ENCODE measurements at places on chromosomes 6 and 20.
A peak's percentile ranks its signal among the peaks of the same experiment; 100 is the strongest.

GRCh38 chr20:50574108-50574507 lies 63.9 kb downstream of the PTPN1 start:
- no peak for DNase-seq

- DNase-seq, result no peak
Observed at GRCh38 chr6:36178544-36178943, 18.0 kb upstream of the BRPF3 start.

DNA sequence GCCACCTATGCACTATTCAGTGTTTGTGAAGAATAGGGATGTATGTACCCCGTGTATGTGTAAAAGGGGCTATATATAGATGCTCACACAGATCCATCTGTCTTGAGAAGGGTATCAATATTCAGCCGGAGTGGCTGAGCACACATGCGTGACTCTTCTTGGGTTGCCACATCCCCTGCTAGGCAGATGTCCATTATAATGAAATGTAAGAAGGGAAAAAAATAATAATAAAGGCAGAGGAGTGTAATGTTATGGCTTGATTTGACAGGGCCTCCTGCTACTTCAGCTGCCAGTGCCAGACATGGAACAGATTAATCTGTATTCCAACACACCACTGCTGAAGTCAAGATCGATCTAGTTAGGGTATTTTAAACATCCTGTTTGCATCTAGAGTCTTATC lies 74.2 kb upstream of the VSTM2L start:
- DNase-seq, result no peak

- DNase-seq, result no peak
Observed at GRCh38 chr6:36025260-36025931, 955 bp upstream of the SLC26A8 start.

DNA sequence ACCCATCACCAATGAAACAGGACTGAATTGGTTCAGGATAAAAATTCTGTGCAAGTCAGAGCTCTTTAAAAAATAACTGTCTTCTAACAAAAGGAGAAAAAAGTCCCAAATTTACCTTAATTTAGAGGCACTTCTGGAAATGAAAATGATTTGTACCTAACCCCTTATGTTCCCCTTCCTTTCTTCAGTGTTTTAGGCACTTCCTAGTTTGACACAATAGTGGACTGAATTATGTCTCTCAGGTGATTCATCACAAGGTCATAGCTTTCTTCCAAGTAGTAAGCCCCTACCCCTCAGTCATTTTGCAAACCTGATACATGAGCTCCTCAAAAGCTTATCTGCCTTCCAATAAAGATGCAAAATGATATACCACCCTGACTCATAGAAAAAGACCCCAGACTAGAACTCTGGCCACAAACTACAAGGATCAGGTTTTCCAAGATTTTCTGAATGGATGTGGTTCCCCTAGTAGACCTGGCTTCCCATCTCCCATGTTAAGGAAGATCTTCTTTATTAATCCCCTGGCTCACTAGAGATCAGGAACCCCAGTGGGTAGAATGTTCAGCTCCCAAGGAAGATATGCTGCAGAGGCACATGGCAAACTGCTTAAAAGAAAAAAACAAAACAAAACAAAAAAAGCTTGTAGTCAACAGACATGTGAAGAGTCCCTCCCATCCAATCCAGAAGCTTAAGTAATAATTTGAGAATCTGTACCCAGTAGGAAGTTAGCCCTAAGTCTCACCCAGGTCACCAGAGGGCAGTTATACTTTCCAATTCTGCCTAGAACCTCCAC lies 3.6 kb downstream of the PPP1R10 start:
- no peak for DNase-seq

DNA sequence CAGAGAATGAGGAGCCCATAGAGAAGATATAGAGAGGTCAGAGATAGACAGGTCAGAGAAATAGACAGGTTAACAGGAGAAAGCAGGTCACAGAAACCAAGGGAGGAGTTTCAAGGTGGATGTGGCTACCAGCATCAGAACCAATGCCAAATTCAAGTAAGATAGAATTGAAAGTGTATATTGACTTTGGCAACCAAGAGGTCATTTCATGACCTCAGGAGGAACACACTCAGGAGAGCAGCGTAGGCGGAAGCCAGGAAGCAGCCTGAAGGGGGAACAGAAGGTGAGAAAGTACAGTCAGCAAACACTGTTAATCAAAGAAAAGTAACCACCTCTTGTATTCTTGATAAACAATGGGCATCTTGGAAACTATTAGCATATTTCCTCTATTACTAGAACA lies 33.9 kb upstream of the ALDH8A1 start:
- DNase-seq, result no peak

DNA sequence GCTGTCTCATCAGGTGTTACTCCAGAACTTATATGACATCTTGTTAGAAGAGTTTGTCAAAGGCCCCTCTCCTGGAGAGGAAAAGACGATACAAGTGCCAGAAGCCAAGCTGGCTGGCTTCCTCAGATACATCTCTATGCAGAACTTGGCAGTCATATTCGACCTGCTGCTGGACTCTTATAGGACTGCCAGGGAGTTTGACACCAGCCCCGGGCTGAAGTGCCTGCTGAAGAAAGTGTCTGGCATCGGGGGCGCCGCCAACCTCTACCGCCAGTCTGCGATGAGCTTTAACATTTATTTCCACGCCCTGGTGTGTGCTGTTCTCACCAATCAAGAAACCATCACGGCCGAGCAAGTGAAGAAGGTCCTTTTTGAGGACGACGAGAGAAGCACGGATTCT lies 43.7 kb upstream of the SMIM28 start:
- no peak for DNase-seq

DNA sequence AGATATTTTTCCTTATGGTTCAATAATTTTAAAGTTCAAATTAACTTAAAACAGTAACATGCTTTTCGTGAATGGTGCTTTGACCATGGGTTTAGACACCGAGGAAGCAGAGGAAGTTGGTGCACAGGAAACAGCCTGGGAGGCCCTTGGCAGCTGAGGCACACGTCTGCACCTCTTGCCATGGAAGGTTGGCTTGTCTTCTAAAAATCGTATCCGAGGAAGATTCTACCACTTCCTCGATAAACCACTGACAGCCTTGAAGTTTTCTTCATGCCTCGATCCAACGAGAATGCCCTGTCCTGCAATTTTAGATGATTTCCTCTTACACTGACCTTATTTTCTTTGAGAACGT lies 12.2 kb downstream of the DLL1 start:
- DNase-seq, result no peak

GRCh38 chr6:130369831-130370230 lies 4.0 kb downstream of the TMEM200A start:
- no peak for DNase-seq

- DNase-seq, result no peak
Observed at GRCh38 chr6:24947636-24948035, 11.9 kb upstream of the RIPOR2 start.

DNA sequence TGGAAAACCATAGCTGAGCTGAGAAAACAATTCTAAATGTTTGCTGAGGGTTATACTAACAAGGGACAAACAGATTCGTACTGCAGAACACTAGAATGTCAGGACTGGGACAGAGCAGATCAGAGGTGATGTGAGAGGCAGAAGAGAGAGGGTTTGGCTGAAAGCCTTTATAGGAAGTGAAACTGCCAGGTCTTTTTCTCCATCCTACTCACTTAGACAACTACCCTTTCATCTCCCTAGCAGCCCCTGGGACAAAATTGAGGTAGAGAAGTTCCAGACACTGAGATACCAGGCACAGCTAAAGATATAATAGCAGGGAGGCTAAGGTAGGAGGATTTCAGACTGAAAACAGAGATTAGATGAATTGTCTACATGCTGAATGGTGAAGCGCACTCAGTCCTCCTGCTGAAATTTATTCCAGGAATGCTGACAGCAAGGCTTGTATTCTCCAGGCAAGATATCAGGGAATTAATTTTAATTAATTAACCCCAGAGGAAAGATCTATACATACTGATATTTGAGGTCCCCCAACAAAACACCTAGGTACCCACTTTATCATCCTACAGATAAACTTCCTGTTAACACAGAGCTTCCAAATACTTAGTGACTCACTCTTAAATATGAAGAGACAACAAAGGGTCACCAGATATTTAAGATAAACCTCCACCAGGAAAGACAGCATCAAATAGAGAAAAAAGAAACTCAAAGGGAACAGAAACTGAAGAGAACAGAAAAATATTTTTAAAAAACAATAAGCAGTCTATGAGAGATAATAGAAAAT lies 12.6 kb upstream of the EIF2S2 start:
- DNase-seq, result no peak

- DNase-seq, result no peak
Observed at GRCh38 chr6:11538819-11539468, 1.4 kb downstream of the TMEM170B start.

- peak; percentile 50 for DNase-seq
Observed at GRCh38 chr6:160930547-160931377, 60.8 kb upstream of the MAP3K4 start.

- no peak for DNase-seq
Observed at GRCh38 chr6:31627690-31628287, 7.3 kb downstream of the PRRC2A start.

DNA sequence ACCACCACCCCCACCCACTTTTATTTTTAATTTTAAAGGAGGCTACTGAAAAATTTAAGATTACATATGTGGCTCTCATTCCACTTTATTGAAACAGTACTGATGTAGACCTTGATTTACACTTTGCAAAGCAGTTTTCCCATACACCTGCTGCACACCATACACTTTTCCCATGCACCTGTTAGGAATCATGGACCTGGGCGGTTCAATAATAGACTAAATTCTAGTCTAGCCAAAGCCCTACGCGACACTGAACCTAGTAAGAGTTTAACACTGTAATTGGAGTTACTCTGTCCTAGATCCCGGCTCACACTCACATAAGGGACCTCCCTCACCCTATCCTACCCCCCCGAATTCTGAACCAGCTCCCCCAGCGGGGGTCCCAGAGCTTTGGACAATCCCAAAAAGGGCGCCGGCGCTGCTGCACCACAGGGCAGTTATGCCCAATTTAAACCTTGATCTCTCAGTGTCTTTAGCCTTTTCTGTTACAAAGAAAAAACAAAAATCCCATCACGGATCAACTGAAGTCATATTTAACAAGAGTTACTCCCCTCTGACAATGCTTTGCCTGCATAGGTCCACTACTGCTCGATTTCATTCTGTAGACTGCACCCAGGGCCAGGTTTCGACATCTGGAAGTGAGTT lies 2.4 kb upstream of the GCLC start:
- DNase-seq, result no peak

- no peak for DNase-seq
Observed at GRCh38 chr6:72552938-72553337, 68.9 kb upstream of the KCNQ5 start.

- no peak for DNase-seq
Observed at GRCh38 chr6:96923400-96923799, 1.1 kb upstream of the KLHL32 start.

DNA sequence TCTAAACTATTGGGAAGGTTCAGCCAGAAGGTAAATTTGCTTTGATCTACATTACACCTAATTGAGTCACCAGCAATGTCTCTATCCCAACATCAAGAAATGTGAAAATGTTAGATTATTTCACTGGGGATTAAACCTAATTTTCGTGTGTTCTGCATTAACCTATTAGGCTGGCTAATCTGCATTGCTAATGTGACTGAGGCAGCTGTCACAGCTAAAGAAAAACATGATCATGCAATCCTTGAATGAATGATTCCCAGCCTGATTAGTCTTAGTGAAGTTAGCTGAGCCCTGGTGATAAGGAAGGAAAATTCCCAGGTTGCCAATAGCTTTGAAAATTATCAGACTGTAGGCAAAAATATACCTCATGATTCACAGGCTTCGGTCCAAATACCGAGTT lies 135.3 kb downstream of the LINC00237 start:
- no peak for DNase-seq

GRCh38 chr6:49541210-49541724 lies 9.2 kb upstream of the C6orf141 start:
- DNase-seq, result no peak
